ENCODE measurements at places on chromosomes 5 and 9.

DNA sequence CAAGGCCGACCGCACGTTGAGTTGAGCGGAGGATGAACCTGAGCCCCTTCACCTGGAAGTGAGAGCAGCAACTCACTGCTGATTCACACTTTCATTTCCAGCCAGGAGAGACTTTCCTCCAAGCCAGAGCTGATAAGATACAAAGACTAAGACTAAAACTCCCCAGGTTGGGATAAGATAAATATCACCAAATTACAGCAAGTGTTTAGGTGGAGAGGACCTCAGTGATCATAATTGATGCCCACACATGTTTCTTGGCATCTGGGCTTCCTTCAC is 6.4 kb upstream of the NKD2 start:
- no peak for DNase-seq

DNA sequence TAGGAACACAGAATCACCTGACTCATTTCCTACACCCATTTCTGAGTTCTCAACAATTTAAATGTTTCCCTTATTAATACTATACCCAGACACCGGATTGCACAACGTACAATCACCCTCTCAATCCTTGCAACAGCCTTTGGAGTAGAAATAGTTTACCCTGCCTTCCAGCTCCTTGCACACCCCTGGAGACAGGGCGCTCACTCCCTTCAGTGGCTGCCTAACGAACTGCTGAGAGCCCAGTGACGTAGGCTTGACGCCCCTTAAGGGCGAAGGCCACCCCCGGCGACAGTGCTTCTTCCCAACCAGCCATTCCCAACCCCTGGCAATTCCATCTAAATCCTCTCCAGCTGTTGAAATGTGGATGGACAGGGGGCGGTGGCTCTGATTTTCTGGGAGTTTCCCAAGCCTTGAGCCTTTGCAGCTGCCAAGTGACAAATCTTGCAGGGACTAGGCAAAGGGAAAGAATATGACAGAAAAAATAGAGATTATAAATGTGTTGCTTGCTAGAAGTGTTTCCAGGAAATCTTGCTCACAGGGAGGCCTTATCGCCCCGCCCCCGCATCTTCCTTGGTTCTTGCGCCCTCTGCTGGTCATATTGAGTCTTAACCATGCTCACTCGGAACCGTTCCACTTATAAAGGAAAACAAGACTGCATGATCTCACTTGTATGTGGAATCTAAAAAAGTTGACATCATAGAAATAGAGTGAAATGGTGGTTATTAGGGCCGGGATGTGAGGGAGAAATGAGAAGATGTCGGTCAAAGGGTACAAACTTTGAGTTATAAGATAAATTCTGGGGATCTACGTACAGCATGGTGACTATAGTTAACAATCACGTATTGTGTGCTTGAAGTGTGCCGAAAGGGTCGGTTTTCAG is 7.6 kb upstream of the BARX1 start:
- DNase-seq = peak; percentile 77

DNA sequence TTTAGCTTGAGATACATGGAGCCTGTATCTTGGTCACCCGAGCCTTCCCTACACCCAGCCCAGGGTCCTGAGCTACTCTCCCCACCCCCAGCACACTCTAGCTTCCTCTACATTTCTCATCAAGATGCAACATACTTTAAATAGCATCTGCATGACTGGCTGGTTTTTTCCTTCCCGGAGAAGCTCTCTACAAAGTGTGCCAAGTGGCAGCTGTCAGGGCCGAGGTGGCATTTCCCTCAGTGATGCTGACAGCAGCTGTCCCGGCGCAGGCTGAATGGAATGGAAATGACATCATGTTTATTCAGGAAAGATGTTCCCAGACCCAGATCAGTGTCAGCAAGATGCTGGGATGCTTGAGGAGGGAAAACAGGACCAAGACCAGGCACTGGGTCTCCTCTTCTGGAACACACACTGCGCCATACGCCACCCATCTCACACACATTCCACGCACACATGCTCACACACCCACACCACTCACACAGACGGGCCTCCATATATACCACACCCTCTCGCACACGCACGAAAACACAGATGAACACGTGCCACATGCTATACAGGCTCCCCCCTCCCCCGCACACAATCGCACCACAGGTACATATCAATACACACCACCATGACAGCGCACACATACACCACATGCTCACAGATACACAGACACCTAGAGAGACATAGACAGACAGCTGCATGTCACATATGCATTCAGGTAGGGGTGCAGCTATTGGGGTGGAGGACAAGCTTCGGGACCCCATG is 67.8 kb downstream of the LHX2 start:
- no peak for DNase-seq

GRCh38 chr5:75460942-75461610 is 50.4 kb downstream of the CERT1 start:
- no peak for DNase-seq

DNA sequence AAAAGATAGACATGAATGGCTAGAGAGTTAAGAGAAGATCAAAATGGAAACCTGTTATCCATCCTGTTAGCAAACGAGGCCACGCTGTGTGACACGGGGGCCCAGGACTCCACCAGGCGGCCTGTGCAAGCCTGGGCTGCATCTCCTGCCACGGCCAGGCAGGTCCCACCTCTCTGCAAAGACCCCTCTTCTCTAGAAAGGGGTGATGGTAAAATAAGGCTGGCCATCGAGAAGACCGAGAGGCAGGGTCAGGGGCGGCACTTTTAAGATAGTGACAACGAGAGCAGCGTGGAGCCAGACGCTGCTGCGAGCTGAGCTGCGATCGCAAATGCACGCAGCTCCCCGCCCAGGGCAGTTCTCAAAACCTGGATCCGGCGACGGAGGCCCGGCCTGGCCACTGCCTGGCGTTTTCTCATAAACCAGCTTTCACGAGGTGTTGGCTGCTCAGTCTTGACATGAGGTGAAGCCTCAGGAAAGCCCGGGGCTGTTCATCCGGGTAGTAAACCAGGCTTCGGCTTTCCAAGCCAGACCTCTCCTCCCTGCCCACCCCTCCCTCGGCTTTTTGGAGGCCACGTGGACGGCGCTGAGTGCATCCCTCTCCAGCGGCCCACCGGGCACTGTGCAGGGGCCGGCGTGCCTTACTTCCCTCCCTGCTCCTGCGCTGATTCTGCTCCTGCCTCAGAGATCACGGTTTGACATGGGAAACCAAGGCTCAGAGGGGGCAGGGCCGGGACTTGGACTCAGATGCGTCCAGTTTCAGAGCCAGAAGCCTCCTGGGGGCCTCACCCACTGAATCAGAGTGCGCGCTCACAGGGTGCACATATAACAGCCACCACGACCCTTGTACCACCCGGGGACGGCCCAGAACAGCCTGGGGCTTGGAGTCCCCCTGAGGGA is 151.6 kb upstream of the PHYKPL start:
- no peak for DNase-seq

- no peak for DNase-seq
These were observed 71.4 kb downstream of the FBXO38 start for GRCh38 chr5:148455185-148455584.

- DNase-seq = no peak
These were observed 371.5 kb downstream of the NR2F1-AS1 start for GRCh38 chr5:93209476-93209875.

- DNase-seq = no peak
These were observed 20.3 kb downstream of the SLC36A3 start for GRCh38 chr5:151283120-151283825.

- no peak for DNase-seq
These were observed 215.7 kb downstream of the SEMA6A start for GRCh38 chr5:116358911-116359418.

DNA sequence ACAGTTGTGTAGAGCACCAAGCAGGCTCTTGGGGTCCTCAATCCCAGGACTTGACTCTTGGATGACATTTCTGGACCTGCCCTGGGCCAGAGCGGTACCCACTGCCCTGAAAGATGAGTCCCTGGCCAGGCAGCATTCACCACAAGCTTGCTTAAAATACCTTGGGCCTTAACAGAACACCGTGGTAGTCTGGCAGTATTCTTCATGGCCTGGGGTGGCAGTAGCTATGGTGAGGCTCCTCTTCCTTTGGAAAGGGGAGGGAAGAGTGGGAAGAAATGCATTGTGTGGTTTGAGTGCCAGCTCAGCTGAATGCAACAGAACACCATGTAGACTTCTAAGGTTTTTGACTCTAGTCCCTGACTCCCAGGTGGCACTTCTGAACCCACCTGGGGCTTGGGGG is 29.4 kb upstream of the IRGM start:
- DNase-seq = no peak

- peak; percentile 84 for DNase-seq
These were observed at the start of gene GEMIN5 for GRCh38 chr5:154937718-154938466. Gene GEMIN5, minus strand, starts transcription at chr5:154938211. Its CDS starts 78 bp downstream, at chr5:154938133.

DNA sequence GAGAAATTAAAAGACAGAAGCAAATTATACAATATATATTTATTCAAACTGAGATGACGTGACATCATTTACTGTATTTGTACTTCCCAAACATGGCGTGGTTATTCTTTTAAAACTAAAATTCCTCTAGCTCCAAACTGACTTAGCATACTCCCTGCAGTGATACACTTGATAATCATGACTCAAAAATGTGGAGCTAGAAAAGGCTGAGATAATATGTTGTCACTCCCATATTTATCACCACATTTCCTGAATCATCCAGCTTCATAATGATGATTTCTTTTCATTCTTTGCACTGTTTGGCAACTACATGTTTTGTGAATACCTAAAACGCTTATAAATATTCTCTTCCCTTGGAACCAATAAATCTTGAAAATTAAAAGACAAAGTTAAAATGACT is 341.0 kb downstream of the EBF1 start:
- no peak for DNase-seq

DNA sequence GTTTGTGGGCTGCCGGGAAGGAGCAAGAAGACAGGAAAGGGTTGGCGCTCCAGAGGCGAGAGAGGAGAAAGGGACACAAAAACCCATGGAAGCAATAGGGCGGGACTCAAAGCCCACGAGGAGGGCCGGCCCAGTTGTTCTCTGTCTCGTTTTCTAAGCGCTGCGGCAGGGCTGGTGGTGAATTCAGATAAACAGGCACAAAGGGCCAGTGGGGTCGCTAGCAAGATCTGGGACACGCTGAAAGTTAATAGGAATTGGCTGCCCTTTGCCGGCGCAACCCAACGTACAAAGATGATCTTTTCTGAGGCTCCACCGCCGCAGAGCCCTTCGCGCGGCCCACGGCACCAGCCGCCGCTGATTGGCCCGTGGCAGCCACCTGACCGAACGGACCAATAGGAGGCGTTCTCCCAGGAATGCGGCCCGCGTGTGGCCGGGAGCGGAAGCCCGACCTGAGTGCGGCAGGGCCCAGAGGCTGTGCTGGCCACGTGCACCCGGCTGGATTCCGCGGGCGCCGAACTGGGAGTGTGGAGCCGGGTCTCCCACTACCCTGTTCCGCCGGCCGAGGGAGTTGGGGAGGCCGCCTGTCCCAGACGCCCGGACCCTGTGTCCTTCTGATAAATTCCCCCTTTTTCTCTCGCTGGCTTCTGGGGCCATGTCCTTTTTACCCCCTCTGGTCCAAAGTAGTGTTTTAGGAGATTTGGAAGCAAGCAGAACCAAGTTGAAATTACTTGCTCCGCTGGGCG is 16.8 kb upstream of the NSD1 start:
- DNase-seq = peak; percentile 84

- no peak for DNase-seq
These were observed 49.1 kb downstream of the SUSD1 start for GRCh38 chr9:112125951-112126388.

- DNase-seq = no peak
These were observed 4.2 kb downstream of the AK1 start for GRCh38 chr9:127873223-127873691.

- no peak for DNase-seq
These were observed 72.1 kb upstream of the ATP10B start for GRCh38 chr5:160923936-160924710.

DNA sequence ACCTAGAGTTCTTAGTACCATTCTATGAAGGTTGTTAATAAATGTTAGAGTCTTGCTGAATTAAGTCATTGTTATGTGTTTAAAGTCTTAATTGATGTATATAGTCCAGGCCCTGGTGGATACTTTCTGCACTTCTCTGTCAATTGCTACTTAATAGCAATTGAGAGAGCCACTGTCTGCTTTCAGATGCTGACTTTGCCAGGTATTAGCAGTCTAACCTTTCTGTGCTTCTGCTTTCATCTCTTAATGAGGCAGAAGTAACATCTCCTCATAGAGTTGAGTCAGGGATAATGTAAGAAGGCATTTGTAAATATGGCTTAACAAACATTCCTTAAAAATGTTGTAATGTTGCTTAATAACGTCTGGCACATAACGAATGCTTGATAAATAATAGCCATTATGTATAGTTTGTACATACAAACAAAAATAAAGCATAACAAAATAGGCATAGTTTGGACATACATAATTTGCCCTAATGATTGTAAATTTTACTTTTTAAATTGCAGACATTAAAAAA is 28.3 kb downstream of the RASGRF2 start:
- DNase-seq = no peak

DNA sequence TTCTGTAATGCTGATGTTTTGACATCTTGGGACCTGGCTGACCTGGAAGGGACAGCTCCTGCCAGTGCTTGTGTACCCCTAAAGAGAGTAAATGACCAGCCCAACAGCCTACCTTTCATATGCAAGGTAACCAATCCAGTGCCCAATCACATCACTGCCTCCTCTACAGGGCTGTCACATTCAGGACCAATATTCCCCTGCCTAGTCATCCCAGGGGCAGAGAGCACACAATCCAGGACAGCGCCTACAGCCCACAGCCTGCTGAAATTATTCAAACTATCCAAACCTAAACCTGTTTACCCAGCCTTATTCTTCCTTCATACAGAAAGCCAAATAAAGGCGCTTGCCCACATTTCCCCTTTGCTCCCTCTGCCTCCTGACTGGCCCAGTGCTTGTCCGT is 284.1 kb downstream of the CTNND2 start:
- DNase-seq = no peak

DNA sequence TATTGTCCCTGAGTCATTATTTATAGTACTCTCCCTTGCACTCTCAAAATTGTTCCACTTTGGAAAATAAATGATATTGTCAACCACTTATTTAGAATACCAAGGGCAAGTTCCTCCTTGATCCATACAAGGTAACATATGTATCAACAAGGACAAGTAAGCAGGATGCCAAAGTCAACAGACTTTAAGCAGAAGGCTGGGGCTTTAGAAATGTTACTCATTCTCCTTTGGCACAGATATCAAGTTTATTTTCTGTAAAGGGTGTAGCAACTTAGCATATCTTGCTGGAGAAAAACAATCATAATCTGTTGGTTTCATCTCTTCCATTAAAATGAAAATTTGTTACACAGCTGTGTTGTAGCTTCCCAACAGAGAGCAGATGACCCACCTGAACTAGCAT is 248.7 kb upstream of the SLC30A5 start:
- DNase-seq = no peak

DNA sequence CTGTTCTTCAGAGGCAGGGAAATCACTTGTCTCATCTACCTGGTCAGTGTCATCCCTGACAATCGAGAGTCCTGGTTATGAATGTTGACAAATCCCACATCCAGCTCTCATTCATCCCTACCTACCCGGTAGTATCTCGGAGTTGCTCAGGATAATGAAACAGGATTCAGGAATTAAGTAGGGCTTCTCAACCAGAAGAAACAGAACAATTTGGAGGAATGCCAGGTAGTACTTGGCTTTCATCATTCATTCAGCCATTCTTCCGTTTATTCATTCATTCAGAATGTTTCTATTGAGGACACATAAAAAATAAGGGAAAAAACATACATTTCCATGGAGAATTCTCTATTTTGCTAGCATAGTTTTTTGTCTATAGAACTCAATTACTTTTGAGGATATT is 195.0 kb downstream of the ARHGEF28 start:
- DNase-seq = no peak

Measured in CD4-positive, alpha-beta T cell treated with Interleukin-15 for 1 hour (primary cell).